ENCODE measurements at places on chromosomes 5 and 9.
A peak's percentile ranks its signal among the peaks of the same experiment; 100 is the strongest.

DNA sequence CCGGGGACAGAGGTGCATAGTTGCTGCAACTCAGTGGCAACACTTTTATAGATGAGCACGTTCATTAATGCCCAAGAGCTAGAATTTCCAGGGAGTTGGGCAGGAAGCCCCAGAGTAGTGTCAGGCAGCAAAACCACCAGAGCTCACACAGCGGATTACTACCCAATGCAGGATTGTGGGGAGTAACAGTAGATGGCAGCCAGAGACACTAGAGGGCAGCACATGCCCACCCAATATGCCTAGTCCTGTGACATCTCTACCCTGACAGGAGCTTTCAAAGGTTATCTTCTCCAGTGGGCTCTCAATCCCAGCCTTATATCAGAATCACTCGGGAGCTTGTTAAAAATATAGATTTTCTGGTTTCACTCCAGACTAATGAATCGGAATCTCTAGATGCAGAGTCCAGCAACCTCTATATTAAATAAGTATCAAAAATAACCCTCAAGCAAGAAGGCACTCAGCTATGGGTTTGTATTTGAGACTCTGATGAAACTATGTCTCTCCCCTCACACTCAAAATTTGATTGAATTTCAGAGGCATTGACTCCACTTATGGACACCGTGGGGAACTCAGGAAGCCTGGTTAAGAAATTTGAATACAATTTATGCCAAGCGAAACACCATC is 58.4 kb upstream of the PHF24 start:
- peak; percentile 82 for DNase-seq

DNA sequence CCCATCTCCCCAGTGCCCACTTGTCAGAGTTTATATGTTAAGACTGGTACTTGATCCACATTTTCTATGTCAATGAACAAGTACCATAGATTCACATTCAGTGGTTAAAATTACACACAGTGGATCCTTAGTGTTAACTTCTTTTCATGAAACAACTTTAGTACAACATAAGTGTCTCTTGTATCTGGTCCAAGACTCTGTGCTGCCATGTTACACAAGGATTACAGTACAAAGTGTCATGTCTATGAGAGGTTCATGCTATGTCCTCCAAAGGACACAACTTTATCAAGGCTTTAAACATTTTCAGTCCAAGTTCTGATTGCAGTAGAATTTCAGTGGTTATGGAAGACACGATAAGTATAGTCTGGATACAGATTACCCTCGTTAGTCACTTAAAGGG is 13.3 kb upstream of the VLDLR start:
- DNase-seq: no peak

DNA sequence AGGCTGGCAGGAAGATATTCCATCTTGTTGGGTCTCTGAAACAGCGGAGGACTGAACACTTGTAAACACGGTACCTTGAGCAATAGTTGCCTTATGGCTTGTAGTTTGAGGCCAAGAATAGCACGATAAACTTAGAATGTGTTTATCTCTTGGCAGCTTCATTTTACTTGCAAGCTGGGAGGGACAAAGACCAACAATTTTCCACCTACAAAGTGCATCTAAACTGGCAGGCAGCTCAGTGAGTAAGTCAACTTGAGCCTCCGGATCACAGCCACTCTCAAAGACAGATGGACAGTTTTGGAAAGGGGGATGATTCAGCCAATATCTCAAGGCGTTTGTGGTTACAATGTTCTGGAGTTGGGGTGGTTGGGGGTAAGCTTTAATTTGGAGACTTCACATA is 652.6 kb downstream of the CETN3 start:
- peak; percentile 7 for DNase-seq

- DNase-seq: no peak
Measured at GRCh38 chr5:23012842-23013241, 159.7 kb upstream of the CDH12 start.

DNA sequence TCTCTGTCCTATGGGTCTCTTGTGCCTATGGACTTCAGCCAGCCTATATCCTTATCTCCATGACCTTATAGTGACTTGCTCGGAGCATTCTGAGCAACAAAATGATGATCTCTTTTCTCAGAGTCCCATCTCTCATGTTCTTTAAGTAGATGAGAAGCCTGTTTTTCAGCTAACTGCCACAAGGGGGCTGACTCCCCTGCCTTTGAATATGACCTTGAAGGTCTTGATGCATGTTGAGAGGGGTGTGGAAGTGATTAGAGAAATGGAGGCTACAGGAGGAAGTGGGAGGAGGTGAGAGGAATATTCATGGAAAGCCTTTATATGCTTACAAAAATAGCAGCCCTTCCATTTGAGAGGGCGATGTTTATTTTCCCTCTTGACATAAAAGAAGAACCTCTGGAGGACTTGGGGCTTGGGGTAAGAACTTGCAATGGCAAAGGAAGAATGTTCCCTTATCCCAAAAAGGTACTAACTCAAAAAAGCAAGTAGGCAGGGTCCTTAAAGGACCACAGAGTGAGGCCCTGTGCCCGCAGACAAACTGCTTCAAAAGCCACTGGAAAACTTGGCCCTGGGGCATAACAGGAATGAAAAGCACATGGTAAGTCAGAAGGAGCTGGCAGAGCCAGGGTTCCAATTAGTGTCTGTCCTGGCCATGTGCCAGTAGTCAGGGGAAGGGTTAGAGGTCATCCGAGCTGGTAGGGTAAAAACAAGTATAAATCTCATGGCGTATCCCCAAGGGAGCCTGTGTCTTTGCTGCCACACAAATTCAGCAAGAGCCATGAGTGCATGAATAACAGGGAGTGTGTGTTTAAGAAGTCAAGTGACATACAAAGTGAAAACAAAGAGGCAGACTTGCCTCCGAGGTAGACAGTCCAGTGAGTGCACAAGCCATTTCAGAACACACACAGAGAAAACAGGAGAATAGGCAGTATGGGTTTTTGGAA is 39.1 kb downstream of the FGD3 start:
- DNase-seq: peak; percentile 36

DNA sequence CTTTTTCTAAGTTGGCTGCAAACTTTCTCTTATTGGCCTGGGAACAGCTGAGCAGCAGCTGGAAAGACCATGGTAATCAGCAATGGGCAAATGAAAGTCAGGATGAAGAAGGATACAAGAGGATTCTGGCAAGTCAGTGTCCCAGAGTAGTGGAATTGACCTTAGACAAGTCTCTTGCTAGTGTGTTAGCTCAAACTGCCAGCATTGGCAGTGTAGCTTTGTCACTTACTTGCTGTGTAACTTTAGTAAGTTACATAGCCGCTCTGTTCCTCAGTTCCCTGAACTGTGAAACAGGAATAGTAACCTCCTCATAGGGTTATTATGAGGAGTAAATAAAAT is 3.6 kb downstream of the ALDH1A1 start:
- no peak for DNase-seq

DNA sequence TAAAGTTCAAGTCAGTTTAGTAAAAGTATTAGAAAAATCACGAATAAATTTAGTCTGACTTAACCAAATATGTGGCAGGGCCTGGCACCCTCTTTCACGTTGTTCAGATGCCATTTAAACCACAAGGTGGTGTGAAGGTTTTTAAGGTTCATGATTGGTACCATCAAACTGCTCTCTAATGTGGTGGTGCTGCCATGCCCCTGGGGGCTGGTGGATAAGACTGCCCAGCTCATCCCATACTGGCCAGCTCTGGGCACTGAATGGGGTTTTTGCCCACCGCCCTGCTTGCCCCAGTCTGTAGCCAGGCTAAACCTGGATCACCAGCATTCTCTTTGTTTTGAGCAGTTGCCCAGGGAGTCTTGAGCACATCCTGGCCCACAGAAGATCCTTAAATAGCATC is 159.3 kb downstream of the GABBR2 start:
- DNase-seq: no peak

GRCh38 chr5:37839407-37840052 is at the start of gene GDNF:
TSS of gene GDNF (minus strand) at chr5:37840041. CDS start at chr5:37834796, 5,245 bp downstream.
- DNase-seq: peak; percentile 77

GRCh38 chr5:153122403-153122802 is 368.1 kb upstream of the GRIA1 start:
- DNase-seq: no peak

DNA sequence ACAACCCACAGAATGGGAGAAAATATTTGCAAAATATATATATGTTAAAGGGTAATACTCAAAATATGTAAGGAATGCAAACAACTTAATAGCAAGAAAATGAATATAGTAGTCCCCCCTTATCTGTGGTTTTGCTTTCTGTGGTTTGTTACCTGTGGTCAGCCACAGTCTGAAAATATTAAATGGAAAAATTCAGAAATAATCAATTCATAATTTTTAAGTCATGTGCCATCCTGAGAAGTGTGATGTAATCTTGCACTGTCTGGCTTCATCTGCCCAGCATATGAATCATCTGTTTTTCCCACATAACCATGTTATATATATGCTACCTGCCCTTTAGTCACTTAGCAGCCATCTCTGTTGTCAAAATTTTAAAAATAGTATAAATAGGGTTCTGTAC is 11.7 kb downstream of the CER1 start:
- DNase-seq: peak; percentile 81

DNA sequence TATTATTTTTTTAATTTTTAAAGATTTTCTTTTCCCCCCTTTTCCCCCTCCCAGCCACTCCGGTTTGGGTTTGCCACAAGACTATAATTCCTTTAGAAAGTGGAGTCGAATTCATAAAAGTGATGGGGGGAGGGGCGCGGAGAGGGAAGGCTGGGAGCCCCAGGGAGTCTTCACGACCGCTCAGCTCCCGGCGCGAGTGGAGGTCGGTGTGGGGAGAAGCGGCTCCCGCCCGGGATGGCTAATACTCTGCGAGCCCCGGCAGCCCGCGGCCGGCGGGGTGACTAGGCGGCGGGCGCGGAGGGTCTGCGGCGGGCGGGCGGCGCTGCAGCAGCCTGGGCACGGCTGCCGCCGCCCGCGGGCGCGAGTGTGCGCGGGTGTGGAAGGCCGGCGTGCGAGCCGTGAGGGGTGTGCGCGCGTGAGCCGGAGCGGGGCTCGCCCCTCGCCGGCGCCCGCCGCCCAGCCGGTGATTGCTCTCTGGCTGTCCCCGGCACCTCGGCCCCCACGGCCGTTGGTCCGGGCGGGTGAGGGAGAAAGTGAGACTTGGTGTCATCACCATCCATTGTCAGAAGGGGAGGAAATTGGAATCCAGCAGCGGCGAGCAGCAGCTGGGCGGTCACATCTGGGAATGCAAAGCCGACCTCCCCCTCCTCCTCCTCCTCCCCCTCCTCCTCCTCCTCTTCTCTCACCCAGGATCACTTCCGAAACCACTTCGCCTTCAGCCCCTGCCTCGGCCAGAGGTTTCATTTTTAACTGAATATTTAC is at the start of gene PARP8:
Gene PARP8, plus strand, starts transcription at position 377 of the 762 bp plus-strand sequence. CDS start 459 bp downstream, outside the sequence.
- peak; percentile 51 for DNase-seq

- peak; percentile 30 for DNase-seq
Measured at GRCh38 chr5:131968396-131968954, 23.0 kb upstream of the MEIKIN start.

DNA sequence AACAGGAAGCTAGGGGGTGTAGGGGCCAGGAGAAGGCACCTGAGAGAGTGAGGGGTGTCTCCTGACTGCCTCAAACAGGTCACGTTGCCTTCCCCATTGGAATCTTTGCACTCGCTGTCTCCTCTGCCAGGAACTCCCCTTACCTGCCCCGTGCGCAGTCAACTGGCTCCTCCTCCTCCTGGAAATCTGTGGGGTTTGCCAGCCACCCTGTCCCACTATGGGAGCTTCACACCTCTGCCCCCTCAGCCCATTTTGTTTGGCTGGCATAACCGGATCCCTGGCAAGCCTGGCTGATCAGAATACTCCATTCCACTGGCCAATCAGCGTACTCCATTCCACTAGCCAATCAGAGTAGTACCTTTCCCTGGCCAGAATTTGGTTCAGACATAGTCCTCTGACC is 10.4 kb upstream of the SLC34A1 start:
- no peak for DNase-seq

GRCh38 chr5:116153687-116154174 is 68.9 kb downstream of the COMMD10 start:
- no peak for DNase-seq

DNA sequence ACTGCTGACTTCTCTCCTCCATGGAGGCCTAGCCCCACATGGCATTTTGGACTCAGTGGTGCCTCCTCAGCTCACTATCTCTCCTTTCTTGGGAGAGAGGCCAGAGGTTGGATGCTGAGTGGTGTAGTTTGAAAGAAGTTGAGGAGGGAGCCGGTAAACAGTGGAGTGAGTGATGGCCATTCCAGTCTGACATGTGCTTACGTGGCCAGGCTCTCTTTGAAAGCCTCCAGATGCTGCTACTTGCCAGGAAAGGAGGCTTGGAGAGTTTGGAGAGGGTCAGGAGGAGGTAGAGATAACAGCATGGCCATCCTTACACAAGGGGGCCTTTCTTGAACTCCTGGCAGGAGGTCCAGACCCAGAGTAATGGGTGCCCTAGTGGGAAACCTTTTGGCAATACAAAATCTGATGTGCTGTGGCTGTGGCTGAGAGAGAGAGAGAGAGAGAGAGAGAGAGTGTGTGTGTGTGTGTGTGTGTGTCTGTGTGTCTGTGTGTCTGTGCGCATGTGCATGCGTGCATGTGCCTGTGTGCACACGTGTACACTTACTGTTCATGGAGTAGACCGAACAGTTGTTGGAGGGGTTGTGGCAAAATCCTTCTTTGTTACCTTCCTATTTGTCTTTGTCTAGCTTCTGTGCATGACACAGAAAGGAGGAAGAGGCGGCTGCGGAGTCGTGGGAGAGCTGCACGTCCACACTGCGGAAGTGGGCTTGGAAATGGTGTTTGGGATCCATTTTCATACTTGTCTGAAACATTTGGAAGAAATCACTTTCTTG is 37.8 kb downstream of the RALGPS1 start:
- DNase-seq: no peak

DNA sequence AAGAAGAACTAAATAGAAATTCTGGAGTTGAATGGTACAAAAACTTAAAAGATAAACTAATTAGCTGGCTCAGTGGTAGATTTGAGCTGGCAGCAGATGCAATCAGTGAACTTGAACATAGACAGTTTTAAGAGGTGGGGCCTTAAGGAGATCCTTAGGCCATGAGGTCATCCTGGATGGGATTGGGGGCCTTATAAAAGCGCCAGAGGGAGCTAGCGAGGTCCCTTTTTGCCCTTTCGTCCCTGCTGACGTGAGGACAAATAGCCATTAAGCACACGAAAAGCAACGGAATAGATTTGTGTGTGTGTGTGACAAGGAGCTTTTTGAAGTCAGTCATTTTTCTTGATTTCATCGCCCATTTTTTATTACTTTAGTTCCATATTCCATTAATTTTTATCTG is 83.3 kb downstream of the ZNF354C start:
- DNase-seq: peak; percentile 20

GRCh38 chr5:137164961-137165360 is 334.2 kb downstream of the SPOCK1 start:
- no peak for DNase-seq

All from choroid plexus epithelial cell (primary cell).